ENCODE measurements at places on chromosomes 6 and 20. TPM values are rescaled to one million over a fixed set of nuclear protein-coding genes. Genes with fewer than 3 reads are reported as not detected.
A peak's percentile ranks its signal among the peaks of the same experiment; 100 is the strongest.

GRCh38 chr20:2125474-2126112, 24.0 kb downstream of the STK35 start:
- DNase-seq, result no peak

- no peak for DNase-seq
These were observed 9.4 kb downstream of the C6orf58 start for GRCh38 chr6:127586372-127586771.

GRCh38 chr6:11535801-11536230, 1.7 kb upstream of the TMEM170B start:
- peak; percentile 27 for DNase-seq

- DNase-seq, result no peak
These were observed 25.3 kb downstream of the CPXM1 start for GRCh38 chr20:2775139-2775538.

- no peak for DNase-seq
These were observed 3.8 kb upstream of the FKBP1A start for GRCh38 chr20:1396702-1397101.

GRCh38 chr6:70119218-70119835, 183.6 kb downstream of the COL9A1 start:
- DNase-seq, result no peak

DNA sequence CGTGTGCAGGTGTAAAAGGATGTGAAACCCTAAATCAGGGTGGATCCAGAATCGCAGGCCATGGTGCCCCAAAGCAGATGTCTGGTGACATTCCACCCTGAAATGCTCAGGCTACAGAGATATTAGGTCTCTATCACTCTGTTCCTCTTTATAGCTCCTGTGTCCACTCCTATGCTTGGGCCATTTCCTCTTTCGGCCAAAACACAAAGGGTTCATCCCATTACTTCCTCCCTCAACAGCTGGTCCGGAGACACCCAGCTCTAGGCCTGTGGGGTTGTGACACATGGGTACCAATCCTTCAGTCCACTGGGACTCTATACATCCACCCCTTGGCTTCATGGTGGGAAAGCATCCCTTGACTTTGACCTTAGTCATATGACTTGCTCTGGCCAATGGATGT, 1.7 kb upstream of the SIGLEC1 start:
- DNase-seq, result peak; percentile 35

DNA sequence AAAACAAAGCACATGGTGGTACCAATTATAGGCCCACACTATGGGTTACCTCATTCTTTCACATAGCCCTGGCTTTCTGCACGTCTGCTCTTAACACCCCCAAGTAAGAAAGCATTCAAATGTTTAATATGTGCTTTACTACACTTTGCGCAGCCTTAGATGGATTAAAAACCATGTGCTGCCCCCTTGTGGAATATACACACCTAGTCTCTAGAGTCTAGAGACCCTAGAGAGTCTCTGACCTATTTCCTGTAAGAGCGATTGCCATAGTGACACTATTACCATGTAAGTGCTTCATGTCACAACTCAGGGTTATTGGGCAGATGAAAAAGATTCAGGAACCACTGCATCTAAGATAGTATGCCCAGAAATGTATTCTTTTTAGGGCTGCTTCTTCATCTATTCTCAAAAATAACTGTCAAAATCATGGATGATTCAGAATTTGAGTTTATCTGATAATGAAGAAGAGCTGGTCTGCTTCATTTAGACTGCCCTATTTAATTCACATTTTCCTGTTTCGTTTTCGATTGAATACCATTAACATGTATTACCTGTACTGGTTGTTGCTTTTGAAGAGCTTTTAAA, 186.3 kb downstream of the ADGB start:
- DNase-seq, result no peak

- no peak for DNase-seq
These were observed 30.0 kb upstream of the PHACTR2 start for GRCh38 chr6:143647732-143648131.

DNA sequence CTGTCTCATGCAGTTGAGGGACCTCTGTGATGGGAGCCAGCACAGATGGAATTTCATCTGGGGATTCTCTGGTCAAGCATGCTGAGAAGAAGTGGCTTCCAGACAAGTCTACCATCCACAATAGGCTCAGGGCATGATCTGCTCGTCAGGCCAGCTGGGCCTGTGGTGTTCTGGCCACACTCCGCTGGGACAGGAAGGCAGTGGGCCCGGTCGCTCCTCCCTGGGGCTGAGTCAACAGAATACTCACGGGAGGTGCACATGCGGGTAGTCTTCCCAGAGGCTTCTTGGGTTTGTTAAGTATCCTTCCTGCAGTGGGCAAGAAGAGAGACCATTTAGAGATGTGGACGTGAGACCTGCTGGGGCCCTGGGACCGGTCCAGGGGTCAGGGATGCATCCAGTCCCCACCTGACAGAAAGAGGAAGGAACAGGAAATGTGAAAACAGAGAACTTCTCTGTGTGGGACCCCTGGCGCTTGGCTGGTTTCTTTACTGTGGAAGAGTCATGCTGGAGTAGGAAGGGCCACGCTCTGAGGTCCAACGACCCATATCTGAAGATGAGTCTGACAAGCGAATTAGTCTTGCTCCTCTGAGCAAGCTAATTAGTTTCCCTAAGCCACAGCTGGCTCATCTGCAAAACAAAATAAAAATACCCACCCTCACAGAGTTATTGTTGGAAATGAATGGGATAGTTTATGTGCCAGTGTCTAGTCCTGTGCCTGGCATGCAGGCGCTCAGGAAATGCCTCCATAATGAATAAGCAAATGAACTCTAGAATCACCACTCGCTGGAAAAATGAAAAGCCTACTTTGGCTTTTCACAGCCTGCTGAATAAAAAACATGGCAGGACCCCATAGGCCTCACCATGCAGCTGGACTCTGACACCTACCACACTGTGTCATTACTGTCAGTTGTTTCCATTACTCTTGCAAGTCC, 67.3 kb downstream of the TRAM2 start:
- no peak for DNase-seq

DNA sequence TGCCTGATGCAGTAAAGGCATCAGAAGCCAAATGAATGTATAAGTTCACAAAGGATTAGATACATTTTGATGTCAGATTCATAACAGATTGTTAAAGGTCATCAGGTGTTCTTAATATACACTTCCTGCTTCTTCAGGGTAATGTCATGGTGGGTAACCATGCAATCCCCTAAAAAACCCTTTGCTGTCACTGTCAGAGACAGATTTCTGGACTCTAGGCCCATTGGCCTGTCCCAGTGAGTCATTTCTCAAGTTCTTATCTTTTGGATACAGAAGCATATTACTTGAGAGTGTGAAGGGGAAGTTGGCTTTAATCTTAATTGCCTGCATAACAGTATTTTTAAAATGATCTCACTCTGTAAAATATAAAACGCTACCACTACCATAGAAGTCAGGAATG, 895.6 kb upstream of the MAP3K7 start:
- no peak for DNase-seq

- DNase-seq, result no peak
These were observed 259.0 kb downstream of the HIVEP2 start for GRCh38 chr6:142685852-142686506.

- no peak for DNase-seq
These were observed 359.8 kb upstream of the CDH4 start for GRCh38 chr20:60892095-60892813.

GRCh38 chr6:91167846-91168245, 581.0 kb upstream of the MAP3K7 start:
- DNase-seq, result no peak

- DNase-seq, result peak; percentile 11
These were observed 117.2 kb downstream of the SYCP2 start for GRCh38 chr20:59816146-59816738.

- DNase-seq, result no peak
These were observed 62.7 kb upstream of the SYNDIG1 start for GRCh38 chr20:24406750-24407149.

DNA sequence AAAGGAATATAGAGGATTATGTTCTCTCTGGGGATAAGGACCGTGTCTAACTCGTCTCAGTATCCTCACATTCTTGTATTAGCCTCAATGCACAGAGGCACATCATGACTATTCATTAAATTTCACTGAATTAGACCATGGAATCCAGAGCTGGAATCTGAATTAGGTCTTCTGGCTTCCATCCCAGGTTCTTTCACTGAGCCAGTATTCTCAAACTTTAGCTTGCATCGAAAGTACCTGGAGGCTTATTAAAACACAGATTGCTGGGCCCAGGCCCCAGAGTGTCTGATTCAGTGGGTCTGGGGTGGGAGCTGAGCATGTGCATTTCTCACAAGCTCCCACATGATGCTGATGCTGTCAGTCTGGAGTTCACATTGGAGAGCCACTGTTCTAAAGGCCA, 142.0 kb downstream of the UST start:
- DNase-seq, result no peak

GRCh38 chr6:165659945-165660856, 2.8 kb downstream of the PDE10A start:
- no peak for DNase-seq

GRCh38 chr6:150733726-150734125, 131.8 kb upstream of the MTHFD1L start:
- no peak for DNase-seq

- DNase-seq, result no peak
These were observed 208.9 kb upstream of the PHACTR1 start for GRCh38 chr6:12507636-12508035.

The ARID1B gene
- total RNA-seq, result 36.8 TPM

The ADGRB3 gene
- total RNA-seq, result 2.3 TPM

The TSBP1 gene
- not detected for total RNA-seq

The OPN5 gene
- total RNA-seq, result not detected

The MTFR2 gene
- 0.48 TPM for total RNA-seq

The ADGRG6 gene
- 9.9 TPM for total RNA-seq

The SUMO4 gene
- 3.4 TPM for total RNA-seq

Measured in adrenal gland (tissue), 19 donors.